ENCODE measurements at places on chromosomes 4 and X.

GRCh38 chrX:149830192-149830873, 48.6 kb downstream of the MAGEA9 start:
- DNase-seq: no peak

- DNase-seq: no peak
Measured at GRCh38 chr4:166481055-166481454, 608.0 kb downstream of the TLL1 start.

DNA sequence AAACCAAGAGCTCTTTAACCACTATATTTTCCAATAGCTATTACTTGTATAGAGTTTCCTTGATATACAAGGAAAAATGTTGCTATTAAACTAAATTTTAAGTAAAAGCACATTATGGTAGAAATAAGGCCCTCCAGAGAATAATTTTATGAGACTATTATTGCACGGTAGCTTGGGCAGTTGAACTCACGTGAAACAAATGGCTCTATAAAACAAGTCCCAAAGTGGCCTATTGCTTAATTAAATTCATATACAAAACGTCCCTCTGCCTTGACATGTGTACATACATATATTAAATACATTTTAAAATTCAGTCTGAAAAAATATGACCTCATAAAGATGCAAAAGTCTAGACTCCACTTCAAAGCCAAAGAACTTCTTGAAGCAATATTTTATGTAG, 582.2 kb downstream of the CENPC start:
- no peak for DNase-seq

- no peak for DNase-seq
Measured at GRCh38 chrX:15334561-15334960, 762 bp downstream of the PIGA start.

GRCh38 chr4:2042204-2042946, 16.8 kb upstream of the NAT8L start:
- DNase-seq: no peak

- DNase-seq: peak; percentile 62
Measured at GRCh38 chr4:78213218-78213617, 156.1 kb downstream of the FRAS1 start.

DNA sequence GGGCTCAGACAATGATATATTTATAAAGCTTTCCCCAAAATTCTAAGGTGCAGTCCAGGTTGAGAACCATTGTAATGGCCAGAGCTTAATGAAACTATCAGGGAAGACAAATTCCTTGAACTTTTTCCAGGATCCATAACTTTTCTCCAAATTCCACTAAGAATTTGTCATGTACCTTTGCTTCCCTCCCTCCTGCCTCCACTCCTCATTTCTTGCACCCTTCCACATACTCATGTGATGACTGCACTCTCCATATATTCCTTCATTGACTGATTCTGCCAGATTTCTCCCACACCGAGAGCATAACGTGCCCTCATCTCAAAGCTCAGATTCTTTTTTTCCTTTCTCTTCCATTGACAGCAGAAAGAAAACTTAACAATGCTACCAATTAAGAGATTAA, 20.9 kb upstream of the AMELX start:
- no peak for DNase-seq

GRCh38 chrX:2552621-2553201, 51.9 kb upstream of the DHRSX start:
- DNase-seq: no peak

DNA sequence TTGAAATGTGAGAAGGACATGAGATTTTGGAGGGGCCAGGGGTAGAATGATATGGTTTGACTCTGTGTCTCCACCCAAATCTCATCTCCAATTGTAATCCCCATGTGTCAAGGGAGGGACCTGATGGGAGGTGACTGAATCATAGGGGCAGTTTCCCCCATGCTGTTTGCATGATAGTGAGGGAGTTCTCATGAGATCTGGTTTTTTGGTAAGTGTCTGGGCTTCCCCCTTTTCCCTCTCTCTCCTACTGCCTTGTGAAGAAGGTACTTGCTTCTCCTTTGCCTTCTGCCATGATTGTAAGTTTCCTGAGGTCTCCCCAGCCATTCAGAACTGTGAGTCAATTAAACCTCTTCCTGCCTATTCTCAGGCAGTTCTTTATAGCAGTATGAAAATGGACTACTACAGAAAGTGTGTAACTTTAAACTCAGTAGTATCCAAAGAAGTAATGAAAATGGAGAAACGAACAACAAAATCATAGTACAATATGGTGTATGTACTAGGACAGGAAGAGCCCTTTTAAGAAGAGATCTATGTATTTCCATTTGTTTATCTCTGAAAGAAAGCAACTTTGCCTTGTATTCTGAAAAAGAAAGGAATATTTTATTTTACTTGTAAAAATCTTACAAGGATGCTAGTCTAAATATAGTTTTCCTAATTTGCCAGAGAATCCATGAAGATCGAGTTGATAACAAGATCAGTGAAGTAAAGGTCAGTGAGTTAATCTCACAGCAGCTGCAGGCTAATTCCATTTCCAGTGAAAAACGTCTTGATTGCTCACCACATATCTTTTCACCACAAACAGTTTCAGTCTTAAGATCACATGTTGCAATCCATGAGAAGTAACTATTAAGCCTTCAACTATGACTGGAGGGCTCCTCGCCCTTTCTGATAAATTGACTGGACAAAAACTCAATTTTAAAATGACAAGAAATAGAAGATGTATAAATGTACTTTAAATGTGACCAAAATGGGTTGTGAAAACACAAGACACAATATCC, 20.5 kb downstream of the PKD2 start:
- DNase-seq: no peak

DNA sequence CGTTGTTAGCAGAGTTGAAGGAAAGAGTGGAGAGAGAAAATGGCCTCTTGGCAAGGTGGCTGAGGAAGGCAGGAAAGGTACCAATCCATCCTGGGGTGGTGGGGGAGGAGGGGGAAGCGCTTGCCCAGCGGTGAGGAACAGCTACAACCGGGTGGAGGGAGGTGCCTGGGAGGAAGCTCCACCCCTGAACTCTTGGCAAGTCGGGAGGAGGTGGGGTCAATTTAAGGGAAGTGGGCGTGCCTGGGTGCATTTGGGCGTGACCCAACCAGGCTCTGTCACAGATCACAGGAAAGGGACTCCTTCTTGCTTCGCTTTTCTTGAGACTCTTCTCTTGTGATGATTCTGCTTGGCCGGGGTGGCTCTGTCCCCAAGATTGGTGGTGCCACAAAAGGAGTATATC, 41.7 kb downstream of the BCORL1 start:
- DNase-seq: peak; percentile 33

GRCh38 chr4:129929984-129930383, 834.0 kb downstream of the C4orf33 start:
- DNase-seq: no peak

GRCh38 chr4:1069394-1069793, 44.0 kb downstream of the RNF212 start:
- DNase-seq: no peak

DNA sequence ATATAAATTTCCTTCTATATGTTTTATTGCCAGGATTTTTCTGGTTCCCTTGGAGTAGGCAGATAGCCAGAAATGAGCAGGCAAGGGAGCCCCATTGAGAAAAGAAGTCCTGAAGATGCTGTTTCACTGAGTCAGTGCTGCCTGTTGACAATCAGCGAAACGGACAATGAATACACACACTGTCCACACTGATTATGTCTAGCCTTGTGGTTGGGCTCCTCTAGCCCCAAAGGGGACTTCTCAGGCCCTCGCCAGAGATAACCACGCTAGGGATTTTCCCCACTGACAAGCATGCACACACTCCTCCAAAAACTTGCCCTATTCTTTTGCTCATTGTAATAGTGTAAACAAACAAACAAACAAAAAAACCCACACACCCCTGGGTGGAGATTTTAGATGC, 369.3 kb downstream of the DMD start:
- no peak for DNase-seq

DNA sequence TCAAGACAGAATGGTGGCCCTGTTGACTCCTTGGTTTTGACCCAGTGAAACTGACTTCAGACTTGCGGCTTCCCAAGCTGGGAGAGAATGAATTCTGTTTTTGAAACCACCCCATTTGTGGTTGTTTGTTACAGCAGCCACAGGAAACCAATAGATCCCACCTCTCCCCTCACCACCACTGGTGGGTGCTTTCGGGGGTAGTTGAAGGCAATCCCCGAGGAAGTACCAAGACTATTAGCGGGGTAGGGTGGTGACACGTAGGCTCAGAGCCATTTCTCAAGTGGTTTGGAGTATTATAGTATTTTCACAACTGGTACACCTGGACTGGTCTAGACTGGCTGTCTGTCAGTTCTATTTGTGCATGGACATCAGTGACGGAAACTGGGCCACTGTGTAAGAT, 189.1 kb upstream of the RBPJ start:
- no peak for DNase-seq

DNA sequence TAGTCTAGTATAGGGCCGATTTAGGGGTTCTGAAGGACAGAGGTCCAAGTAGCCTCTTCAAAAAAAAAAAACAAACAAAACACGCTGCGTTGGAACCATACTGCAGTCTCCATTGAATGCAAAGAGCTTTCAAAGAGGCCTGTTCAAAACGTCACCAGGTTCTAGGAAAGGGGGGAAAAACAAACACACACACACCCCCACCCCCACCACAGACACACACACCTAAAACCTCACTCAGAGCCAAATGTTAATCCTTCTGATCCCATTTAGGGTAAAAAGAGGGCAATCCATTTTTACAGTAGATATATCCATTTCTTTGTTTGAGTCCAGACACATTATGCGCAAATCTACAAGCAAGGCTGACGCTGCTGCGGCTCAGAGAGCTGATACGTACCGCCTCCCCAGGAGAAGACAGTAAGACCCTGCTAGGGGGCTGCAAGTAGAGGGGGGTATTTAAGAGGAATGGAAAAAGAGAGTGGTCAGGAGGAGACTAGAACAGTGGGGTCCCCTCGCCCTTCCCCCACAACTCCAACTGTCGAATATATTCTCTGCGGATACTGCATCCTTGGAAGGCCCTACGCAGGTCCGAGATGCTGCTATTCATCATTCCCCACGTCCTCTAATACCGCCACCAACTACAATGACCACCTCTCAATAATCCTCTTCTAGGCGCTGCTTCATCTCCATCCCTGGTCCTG, 1.3 kb downstream of the NKRF start:
- no peak for DNase-seq

DNA sequence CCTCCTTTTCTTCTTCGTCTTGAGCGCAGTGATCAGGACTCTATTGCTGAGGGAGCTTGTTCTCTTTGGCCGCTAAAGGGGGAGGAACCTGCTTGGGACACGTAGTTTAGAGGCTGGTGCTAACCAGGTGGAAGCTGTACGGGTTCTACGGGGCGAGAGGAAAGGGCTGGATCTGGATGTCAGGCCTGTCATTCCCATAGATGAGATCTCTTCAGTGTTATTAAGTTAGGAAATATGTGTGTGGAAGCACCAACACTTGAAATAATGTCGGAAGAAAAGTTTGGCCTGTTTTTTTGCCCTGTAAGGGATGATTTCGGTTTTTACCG, 643 bp downstream of the SRP72 start:
- DNase-seq: no peak

DNA sequence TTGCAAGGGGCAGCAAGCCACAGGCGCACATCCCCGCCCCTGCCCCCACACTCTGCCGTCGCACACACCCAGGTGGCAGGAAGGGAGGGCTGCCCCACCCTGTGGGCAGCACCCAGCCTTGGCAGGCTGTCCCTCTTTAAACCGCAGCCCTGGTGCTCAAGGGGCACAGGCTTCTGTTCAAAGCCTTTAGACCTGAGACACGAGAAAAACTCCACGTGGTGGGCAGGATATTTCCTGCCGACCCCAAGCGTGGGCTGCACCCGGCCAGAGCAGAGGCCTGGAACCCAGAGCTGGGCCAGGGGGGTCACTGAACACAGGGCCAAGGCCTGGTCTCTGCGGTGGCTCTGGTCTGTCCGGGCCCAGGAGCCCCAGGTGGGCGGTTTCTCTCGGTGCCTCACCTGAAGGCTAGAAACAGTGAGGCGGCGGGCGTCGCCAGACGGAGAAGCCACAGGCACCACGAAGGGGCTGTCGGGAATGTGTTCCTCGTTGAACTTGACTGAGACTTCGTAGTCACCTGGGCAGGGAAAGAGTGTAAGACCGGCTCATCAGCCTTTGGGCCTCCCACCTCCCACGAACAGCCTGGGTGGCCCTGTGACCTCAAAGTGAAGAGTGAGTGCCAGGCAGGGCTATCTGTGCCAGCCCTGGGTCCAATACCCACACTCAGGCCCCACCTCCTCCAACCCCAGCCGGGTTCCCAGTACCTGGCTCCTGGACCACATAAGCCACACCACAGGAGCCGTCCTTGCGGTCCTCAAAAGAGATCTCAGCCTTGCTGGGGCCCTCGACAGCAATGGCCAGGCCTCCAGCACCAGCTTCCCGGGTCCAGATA, 23.0 kb downstream of the FLNA start:
- DNase-seq: no peak

DNA sequence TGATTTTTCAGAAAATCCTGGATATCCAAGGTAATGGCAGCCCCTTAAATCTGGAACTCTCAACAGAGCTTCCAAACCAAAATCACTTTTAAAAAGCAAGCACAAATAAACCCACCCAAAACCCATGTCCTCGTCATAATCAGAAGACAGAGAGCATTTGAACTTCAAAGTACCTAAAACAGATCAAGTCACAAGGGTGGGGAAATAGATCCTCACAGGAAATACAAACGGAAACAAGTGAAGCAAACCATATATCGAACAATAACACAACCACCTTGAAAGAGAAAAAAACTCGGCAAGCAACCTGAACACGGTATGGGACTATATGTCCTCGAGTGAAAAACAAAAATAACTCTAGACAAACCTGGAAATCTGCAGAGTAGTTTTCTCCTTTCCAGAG, 15.9 kb upstream of the CCNQ start:
- no peak for DNase-seq

- DNase-seq: no peak
Measured at GRCh38 chrX:132592880-132593279, 104.0 kb upstream of the MBNL3 start.

GRCh38 chrX:45381366-45381765, 180.7 kb upstream of the DIPK2B start:
- no peak for DNase-seq

DNA sequence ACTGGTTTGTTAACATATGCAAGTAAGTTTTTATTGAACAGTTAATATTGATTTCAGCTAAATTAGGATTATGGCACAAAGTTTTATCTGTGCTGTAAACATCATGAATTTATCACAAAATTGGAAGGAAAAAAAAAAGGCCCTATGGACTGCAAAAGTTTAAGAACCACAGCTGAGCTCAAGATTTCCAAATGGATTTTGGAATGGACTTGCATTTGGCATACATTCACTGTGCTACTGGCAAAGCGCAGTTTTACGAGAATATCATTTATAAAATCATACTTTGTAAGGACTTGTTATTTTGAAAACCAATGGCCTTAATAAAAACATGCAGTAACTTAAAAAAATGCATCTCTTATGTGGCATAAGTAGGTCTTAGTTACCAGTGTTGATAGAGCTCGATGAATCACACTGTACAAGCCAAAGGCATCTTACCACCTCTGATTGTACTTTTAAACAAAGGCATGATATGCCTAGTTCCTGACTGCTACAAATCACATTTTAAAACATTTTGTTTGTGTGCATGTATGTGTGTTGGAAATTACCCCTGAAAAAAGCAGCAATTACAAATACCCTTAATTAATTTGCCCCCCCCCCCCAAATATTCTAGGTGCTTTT, 58.6 kb downstream of the TAB3 start:
- DNase-seq: no peak

Data from NCI-H187 (cell line).